ENCODE measurements at places on chromosomes 1 and 21.

DNA sequence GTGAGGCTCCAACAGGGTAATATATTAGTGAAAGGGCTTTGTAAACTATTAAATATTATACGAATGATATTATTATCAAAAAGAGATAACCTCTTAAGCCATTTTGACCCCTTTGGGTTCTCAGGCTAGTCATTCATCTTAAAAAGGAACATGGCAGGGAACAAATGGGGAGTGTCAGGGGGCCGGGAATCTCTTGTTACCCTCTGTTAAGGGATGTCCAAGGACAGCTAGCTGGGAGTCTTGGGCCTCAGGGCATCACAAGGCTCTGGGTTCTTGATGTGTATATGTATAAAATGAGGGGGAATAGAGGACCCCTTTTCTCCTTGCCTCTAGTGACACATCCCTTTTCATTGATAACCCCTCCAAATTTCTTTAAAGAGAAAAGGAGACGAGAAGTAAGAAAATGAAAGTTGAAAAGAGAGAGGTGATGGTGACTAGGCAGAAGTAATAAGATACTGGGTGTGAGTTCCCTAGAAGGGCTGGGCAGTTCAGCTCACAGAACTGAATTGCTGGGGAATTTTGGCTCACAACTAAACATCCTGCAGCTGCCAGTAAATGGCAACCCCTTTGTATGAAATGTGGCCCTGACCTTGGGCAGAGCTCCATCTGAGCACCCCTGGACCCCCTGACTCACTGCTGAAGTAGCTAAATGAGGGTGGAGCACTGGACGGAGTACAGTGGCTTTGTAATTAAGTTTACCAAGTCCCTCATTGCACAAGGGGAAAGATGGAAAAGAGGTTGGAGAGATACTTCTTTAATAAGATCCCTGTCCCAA, 20.0 kb upstream of the ZNF326 start:
- DNase-seq: no peak

DNA sequence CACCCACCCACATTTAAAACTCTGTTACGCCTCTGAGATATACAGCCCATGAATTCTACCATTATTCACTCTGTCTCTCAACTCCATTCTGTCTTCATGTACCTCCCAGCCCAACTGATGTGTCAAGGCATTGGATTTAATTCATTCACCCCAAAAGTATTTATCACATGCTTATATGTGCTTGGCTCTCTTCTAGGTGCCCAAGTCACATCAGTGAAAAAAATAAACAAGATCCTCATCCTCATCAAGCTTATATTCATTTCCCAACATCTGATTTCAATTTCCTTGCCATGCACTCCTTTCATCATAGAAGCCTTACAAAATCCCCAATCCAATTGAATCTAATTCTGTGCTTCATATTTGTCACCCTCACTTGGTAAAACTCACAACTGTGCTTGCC, 967.6 kb downstream of the LTN1 start:
- no peak for DNase-seq

DNA sequence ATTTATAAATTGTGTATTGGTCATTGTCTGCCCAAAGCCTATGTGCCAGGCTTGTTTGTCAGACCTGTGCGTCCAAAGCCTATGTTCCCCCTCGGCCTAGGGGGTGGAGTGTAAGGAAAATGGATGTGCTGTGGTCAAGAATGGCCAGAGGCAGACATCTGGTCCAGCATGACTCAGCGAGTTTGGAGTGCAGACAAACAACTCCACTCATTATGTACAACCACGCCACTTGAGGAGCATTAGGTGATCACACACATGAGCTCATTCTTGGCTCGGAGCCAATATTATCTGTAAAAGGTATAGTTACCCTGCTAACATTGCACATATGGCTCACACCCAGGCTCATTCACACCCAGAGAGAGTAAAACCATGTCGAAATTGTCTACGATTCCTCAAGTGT, 1047.6 kb upstream of the ADGRL4 start:
- DNase-seq: no peak

DNA sequence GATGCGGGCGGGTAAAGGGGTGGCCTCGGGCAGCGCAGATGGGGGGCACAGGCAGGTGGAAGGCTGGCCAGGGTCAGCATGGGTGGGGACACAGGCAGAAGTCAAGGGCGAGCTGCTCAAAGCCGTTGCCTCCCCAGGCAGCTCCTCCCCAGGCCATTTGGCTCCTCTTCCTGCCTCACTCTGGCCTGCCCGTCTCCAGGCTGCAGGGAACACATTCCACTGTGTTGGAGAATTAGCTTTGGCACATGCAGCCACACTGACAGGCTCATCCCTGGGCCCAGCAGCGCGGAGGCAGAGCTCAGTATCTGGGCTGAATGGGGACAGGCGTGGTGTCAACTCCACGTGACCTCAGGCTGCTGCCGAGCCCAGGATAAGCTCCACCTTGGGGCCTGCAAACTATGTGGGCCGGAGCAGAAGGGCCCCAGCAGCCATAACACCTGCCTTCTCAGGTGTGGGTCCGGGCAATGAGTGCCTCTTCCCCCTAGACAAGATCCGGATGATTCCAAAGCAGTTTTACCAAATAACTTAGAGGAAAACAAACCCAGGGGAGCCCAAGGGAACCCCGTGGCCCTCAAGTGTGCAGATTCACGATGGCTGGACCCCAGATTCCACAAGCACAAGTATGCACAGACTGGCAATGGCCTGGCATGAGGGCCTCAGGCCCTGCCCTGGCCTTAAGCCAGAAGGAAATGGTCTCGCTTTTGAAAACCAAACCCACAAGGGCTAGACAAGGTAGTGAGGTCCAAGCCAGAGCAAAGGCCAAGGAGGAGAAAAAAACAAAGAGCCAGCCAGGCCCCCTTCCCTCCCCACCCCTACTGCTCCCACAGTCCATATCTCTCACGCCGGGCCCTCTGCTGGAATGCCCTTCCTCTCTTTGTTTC, 40.2 kb downstream of the HSPG2 start:
- no peak for DNase-seq

- no peak for DNase-seq
Observed at GRCh38 chr1:231618609-231619256, 7.9 kb upstream of the DISC1 start.

GRCh38 chr21:14923468-14923867, 141.3 kb downstream of the NRIP1 start:
- DNase-seq: no peak

DNA sequence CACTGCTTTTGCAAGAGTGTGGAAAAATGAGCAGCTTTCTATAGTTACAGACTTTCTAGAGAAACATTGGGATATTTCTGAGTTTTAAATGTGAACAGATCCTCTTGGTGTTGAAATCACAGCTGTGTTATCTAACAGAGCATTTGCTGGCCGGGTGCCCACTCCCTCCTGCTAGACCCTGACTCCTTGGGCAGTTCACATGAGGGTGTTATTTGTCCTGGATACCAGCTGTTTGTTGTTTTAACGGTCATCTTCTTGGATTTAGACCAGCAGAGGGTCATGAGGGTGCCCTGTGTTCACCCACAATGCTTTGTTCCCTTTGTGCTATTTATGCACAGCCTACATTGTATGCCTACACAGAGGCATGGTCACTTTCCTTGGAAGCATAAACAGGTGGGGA, 67.1 kb downstream of the CENPF start:
- DNase-seq: no peak

GRCh38 chr1:219387211-219387610, 213.5 kb downstream of the LYPLAL1 start:
- no peak for DNase-seq

GRCh38 chr1:19619697-19620384, 24.3 kb upstream of the NBL1 start:
- DNase-seq: no peak

GRCh38 chr21:26070822-26071425, 99.6 kb downstream of the APP start:
- peak; percentile 43 for DNase-seq

GRCh38 chr1:6667139-6667538, 34.5 kb downstream of the DNAJC11 start:
- no peak for DNase-seq

DNA sequence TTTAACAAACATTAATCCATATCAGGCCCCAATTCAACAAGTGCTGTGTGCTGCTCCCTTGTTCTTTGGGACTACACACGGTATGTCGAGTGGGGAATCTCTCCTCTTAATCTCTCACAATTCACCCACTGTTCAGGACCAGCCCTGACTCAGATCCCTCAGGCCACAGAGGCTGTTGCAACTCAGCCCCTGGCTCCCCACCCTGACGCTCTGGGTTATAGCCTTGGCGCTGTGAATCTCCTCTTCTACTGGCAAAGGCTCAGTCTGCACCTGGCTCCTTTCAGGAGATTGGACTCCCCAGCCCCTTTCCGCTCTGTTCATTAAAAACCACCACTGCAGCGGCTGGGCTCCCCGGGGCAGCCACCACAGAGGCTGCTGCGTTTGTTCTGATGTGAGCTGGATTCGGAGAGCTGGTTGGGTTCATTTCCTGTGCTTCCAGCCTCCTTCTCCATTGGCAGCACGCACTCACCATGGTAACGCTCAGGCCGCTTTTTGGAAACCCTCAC, 13.0 kb downstream of the CAPN8 start:
- no peak for DNase-seq

- DNase-seq: no peak
Observed at GRCh38 chr1:21435646-21436487, 4.1 kb upstream of the NBPF3 start.

- DNase-seq: no peak
Observed at GRCh38 chr1:93537396-93537795, 89.5 kb downstream of the FNBP1L start.

DNA sequence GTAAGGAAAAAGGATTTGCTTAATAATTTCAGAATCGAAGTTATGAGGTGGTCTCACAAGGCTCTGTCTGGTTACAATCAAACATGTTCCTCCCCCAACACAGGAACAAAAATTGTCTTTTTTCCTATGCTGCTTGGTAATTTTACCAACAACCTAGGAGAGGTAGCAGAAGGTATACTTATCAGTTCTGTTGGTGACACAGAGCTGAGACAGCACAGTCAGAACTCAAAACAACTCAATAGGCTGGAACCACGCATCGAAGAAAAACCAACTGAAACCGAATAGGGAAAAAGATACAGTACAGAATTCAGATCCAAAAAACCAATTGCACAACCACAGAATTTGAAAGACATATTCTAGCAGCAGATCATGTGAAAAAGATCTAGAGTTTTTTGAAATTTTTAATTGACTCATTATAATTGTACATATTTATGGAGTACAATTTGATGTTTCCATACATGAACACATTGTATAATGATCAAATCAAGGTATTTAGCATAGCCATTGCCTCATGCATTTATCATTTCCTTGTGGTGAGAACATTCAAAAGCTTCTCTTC, 3.8 kb downstream of the G0S2 start:
- no peak for DNase-seq

GRCh38 chr1:92563457-92564216, 76.9 kb upstream of the GFI1 start:
- no peak for DNase-seq

GRCh38 chr1:36807262-36807661, 227.1 kb downstream of the GRIK3 start:
- no peak for DNase-seq

GRCh38 chr1:210686841-210687240, 358.1 kb downstream of the HHAT start:
- no peak for DNase-seq

DNA sequence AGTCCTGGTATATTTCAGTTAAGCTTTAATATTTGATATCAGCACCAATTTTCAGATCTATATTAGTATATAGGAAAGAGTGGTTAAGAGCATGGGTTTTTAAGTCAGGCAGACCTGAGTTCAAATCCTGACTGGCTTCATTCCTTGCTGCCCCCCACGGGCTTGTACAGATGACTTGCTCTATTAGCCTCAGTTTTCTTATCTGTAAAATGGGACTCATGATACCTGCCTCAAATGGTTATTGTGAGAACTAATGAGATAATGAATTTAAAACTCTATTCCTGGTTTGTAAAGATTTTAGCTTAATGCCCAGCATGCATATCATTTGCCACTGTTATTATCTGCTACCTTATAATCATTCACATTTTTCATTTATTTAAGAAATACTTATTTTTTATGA, 264.5 kb downstream of the RPS6KC1 start:
- no peak for DNase-seq

DNA sequence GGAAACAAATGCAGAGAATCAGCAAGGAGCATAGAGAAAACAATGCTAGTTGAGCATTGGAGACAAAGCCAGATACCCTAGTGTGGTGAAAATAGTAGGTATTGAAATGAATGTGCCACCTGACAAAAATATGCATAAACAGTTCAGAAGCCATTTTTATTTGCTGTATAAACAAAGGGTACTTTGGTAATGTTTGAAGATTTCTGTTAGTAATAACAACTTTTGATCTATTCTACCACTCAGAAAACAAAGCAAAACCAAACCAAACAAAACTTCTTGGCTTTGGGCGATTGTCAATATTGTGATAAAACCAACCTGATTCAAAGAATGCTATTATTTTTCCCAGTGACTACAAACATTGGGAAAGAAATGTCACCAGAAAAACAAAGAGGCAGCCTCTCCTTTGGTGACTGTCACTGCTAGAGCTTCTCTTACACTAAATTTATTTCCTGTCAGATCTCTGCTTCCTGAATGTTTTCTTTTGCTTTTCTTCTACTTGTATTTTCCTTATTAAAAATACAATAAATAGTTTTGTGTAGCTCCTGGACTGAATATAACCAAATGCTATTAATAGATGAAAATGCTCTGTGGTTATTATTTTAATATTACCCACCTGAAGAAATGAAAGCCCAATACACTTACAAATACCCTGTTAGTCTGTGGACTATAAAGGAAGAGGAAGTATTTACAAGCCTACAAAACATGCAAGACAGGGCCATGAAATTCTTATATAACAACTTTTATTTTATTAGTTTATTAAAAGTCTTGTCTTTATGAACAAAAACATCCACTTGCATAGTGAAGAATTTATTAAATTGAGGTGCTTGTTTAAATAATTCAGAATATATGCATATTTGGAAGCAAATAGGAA, 5.7 kb downstream of the ATP6V1G3 start:
- DNase-seq: no peak

DNA sequence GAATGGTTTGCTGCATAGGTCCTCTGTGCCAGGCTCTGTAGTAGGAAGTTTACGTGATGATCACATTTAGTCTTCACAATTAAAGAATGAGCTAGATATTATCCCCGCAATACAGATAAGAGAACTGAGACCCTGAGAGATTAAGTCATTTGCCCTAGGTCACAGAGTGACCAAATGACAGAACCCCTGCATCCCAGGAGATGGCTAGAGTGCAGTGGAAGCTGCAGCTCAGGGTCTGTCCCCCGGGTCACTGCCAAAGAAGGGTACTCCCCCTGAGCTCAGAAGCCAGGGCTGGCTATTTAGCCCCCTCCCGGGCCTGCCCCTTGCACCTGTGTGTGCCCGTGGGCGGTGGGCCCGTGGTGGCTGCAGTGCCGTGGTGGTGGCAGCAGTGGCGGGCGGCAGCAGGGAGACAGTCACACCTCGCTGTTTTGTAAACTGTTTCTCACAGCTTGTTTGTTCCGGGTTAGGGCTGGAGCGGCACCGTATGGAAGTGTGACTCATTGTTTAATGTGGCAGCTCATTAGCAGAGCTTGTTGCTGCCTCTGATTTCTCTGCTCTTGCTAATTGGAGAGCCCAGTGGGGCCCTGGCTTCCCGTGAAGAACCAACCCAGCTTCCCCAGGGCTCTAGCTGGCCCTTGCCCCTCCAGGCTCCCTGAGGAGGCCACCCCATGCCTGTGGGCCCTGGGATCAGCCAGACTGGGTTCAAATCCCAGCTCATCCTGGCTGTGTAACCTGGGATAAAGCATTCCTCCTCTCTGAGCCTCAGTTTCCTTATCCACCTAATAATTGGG, 19.3 kb upstream of the FOXO6 start:
- DNase-seq: no peak

- peak; percentile 48 for DNase-seq
Observed at GRCh38 chr1:27332536-27333281, 9.1 kb upstream of the SYTL1 start.

- no peak for DNase-seq
Observed at GRCh38 chr1:182527680-182528079, 61.4 kb downstream of the RNASEL start.

Measured in CD4-positive, alpha-beta T cell treated with Interleukin-6 at 100 ng/mL for 8 hours (primary cell).